Hepatocyte (in vitro differentiated cells): ENCODE measurements at places on chromosomes 2 and 18. TPM values are rescaled to one million over a fixed set of nuclear protein-coding genes. Genes with fewer than 3 reads are reported as not detected.

DNA sequence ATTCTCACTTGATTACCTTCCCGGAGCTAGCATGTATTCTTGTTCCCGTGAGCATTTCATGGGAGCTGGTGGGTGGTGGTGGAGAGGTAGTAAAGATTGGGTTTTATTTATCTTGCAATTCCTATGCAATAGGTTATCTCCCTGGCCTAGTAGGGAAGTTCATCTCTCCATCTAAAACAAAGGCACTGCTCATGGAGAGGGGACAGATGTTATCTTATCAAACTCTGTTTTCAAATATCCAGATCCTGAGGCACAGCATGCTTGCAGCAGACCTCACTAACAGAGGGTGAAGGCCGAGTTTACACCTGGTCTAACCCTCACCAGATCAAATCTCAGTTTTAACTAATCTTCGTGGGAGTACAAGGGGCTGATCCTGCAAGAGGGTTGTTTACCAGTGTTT is 98.9 kb downstream of the CYRIA start:
- H3K27me3 ChIP-seq = no peaks in the 10 kb centered on the region
- no peaks in the 10 kb centered on the region for H3K4me1 ChIP-seq
- H3K36me3 ChIP-seq = no peaks in the 10 kb centered on the region
- DNase-seq = no peak

FANCL gene
- total RNA-seq = 28.7 and 32.7 TPM in 2 replicates

- H3K4me1 ChIP-seq = peaks cover 7% of the 10 kb centered on the region
- no peak for DNase-seq
- H3K36me3 ChIP-seq = no peaks in the 10 kb centered on the region
Observed at GRCh38 chr18:5466256-5466655, 77.5 kb downstream of the EPB41L3 start.

DSC1 gene
- total RNA-seq = 0.30 and 0.56 TPM in 2 replicates

DNA sequence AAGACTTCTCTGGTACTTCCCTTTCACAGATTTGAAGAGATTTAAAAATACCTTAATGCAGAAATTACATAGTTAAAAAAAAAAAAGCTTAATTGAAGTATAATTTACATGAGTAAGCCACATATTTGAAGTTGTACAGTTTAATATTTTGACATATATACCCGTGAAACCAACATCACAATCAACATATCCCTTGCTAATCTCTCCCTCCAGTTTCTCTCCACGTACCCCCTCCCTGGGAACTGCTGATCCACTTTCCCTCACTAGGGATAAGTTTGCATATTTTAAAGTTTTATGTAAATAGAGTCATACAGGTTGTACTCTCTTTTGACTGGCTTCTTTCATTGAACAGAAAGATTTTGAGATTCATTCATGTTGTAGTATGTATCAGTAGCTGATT is 22.4 kb downstream of the EMILIN2 start:
- H3K27ac ChIP-seq = no peak overlapping the region
- no peak for DNase-seq
- H3K36me3 ChIP-seq = no peaks in the 10 kb centered on the region
- H3K27me3 ChIP-seq = no peaks in the 10 kb centered on the region

GRCh38 chr2:17901246-17901645 is 22.8 kb downstream of the KCNS3 start:
- no peak overlapping the region for H3K4me3 ChIP-seq
- H3K27me3 ChIP-seq = no peaks in the 10 kb centered on the region
- no peaks in the 10 kb centered on the region for H3K4me1 ChIP-seq
- no peak overlapping the region for H3K27ac ChIP-seq

GRCh38 chr2:43948370-43948769 is 47.4 kb downstream of the LRPPRC start:
- no peak overlapping the region for H3K4me3 ChIP-seq
- H3K27ac ChIP-seq = no peak overlapping the region
- peaks cover 3% of the 10 kb centered on the region for H3K4me1 ChIP-seq
- H3K36me3 ChIP-seq = no peaks in the 10 kb centered on the region

PPP1CB gene
- total RNA-seq = 250 and 269 TPM in 2 replicates

- H3K4me3 ChIP-seq = peak within 1 kb of the TSS; percentile 70
- H3K36me3 ChIP-seq = no peaks in the 10 kb centered on the region
- peaks cover 94% of the 10 kb centered on the region for H3K27me3 ChIP-seq
- H3K4me1 ChIP-seq = no peaks in the 10 kb centered on the region
Observed at GRCh38 chr2:176106581-176107539, at the start of gene HOXD11. Gene HOXD11, plus strand, starts transcription at chr2:176107280. Its CDS starts 76 bp downstream, at chr2:176107356.

COL6A3 gene
- total RNA-seq = 158 and 250 TPM in 2 replicates

CXCR1 gene
- not detected in 2 replicates for total RNA-seq

DNA sequence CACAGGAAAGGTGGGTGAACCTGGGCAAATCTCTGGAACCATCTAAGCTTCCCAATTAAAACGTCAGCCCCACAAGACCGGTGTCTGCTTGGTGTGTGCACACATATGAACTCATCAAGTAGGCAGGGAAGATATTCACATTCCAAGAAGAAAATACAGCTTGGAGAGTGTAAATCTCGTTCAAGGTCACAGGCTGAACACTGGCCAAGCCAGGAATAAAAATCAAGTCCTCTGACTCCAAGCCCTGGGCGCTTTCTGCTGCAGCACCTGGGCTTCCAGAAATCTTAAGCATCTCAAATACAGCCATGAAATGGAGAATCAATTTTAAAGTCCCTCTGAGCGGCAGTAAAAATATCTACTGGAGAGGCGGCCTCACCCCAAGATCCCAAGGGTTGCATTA is 150.9 kb downstream of the TWIST2 start:
- no peak overlapping the region for H3K4me3 ChIP-seq
- H3K4me1 ChIP-seq = peaks cover 10% of the 10 kb centered on the region
- H3K36me3 ChIP-seq = no peaks in the 10 kb centered on the region

DNA sequence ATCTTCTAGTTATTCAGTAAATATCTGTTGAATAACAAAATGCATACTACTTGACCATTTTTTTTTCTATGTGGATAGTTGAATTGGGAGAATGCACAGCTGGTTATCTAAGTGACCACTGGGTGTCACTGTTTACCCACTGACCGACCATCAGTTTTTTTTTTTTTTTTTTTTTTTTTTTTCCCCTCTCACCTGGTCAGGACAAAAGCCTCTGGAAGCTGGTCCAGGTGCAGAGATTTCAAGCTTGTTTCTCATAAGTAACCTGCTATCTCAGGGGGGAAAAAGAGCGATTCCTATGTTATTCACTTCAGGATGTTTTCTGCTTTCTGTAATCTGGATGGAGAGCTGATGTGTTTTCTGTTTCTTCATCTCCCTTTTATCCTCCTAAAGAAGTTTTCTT is 256.0 kb downstream of the DCDC2C start:
- H3K4me3 ChIP-seq = no peak overlapping the region
- no peaks in the 10 kb centered on the region for H3K4me1 ChIP-seq
- H3K36me3 ChIP-seq = no peaks in the 10 kb centered on the region
- DNase-seq = peak; percentile 61
- no peaks in the 10 kb centered on the region for H3K27me3 ChIP-seq

DNA sequence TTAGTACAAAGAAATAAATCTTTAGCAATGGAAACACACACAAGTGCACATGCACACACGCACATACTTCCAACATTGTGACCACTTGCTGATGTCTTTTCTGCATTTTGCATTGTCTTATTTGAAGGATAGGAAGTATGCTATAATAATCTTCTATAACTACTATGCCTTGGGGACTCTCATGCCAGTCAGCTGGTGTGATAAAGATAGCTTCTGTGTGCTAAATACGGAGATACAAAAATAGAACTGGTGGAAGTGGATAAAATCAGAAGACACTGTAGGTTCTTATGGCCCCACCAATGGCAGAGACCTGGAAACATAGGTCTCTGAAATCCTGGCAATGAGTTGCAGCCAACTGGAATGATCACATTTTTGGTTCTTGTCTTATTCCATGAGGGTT is 31.5 kb upstream of the RASGRP3 start:
- no peak overlapping the region for H3K27ac ChIP-seq
- DNase-seq = no peak
- no peaks in the 10 kb centered on the region for H3K4me1 ChIP-seq
- no peaks in the 10 kb centered on the region for H3K27me3 ChIP-seq
- H3K4me3 ChIP-seq = no peak overlapping the region

ATOH8 gene
- 2.0 and 2.9 TPM in 2 replicates for total RNA-seq

DNA sequence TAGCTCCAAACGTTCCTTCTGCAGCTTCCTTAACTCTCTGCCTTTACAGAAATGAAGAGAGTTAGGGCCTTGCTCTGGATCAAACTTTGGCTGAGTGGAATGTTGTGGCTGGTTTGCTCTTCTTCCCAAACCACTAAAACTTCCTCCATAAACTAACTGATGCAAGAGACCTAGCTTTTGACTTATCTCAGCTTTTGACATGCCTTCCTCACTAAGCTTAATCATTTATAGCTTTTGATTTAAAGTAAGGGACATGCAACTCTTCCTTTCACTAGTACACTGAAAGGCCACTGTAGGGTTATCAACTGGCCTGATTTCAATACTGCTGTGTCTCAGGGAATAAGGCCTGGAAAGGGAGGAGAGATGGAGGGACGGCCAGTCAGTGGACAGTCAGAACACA is 8.3 kb downstream of the PXDN start:
- no peak for DNase-seq
- no peaks in the 10 kb centered on the region for H3K36me3 ChIP-seq
- H3K27me3 ChIP-seq = no peaks in the 10 kb centered on the region
- peaks cover 27% of the 10 kb centered on the region for H3K4me1 ChIP-seq
- H3K4me3 ChIP-seq = no peak overlapping the region

KCNS3 gene
- 4.8 and 5.1 TPM in 2 replicates for total RNA-seq

- H3K4me3 ChIP-seq = no peak overlapping the region
- H3K27ac ChIP-seq = no peak overlapping the region
- peaks cover under 1% of the 10 kb centered on the region for H3K27me3 ChIP-seq
- H3K4me1 ChIP-seq = peaks cover 10% of the 10 kb centered on the region
- H3K36me3 ChIP-seq = no peaks in the 10 kb centered on the region
- DNase-seq = no peak
Observed at GRCh38 chr2:176501617-176502016, 232.4 kb downstream of the MTX2 start.

- no peaks in the 10 kb centered on the region for H3K27me3 ChIP-seq
- no peaks in the 10 kb centered on the region for H3K36me3 ChIP-seq
- no peak overlapping the region for H3K4me3 ChIP-seq
- peaks cover 15% of the 10 kb centered on the region for H3K4me1 ChIP-seq
- DNase-seq = no peak
Observed at GRCh38 chr2:197513915-197514314, 2.0 kb upstream of the MOB4 start.

DNA sequence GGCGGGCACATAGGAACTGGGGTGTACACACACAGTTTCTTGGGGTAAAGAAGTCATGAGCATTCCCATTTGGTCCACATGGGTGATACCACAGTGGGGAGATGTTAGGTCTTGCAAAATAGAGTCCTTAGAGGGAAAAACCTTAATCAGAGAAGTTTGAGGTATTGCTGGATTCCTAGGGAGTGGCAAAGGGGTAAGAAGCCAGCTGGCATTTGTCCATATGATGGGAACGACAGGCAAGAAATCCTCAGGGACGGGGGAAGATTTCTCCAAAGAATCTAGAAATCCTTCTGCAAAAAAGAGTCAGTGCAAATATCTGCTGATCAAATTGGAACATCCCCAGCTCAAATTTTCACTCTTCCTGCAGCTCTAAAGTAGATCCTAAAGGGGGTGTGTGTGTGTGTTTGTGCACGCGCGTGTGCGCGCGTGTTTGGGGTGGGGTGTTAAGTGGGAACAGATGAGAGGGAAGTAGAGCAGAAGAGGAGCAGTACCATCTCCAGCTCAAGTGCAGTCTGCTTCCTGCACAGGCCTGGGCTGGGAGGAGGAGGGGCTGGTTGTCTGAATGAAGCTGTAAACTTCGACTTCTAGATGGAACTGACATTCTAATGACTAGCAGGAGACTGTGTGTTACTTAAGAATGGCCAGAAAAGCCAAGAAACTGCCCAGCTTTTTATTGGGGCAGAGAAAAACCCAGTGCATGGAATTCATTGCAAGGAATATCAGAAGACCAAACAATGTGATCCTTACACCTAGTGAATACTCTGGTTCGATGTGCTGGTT is 168.0 kb downstream of the SPP2 start:
- H3K27ac ChIP-seq = peak overlapping the region; percentile 5
- no peaks in the 10 kb centered on the region for H3K36me3 ChIP-seq
- H3K27me3 ChIP-seq = no peaks in the 10 kb centered on the region
- H3K4me1 ChIP-seq = peaks cover 4% of the 10 kb centered on the region

ST8SIA3 gene
- total RNA-seq = 0.03 and 0.04 TPM in 2 replicates

DNA sequence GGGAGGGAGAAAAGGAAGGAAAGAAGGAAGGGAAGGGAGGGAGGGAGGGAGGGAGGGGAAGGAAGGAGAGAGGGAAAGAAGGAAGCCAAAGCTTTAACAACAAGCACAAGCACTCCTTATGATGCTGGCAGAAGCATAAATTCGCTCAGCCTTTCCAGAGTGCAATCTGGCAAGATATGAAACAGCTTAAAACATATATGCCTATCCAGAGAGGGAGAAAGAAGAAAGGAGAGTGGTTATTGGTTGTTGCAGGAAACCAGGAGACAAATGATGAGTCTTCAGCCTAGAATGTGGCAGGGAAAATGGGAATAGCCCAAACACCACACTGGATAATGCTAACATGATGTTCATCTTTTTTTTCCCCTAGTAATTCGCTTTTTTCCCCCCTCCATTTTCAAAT is 64.0 kb downstream of the STPG4 start:
- no peak overlapping the region for H3K27ac ChIP-seq
- H3K36me3 ChIP-seq = no peaks in the 10 kb centered on the region
- H3K4me3 ChIP-seq = no peak overlapping the region
- peaks cover 20% of the 10 kb centered on the region for H3K4me1 ChIP-seq

DNA sequence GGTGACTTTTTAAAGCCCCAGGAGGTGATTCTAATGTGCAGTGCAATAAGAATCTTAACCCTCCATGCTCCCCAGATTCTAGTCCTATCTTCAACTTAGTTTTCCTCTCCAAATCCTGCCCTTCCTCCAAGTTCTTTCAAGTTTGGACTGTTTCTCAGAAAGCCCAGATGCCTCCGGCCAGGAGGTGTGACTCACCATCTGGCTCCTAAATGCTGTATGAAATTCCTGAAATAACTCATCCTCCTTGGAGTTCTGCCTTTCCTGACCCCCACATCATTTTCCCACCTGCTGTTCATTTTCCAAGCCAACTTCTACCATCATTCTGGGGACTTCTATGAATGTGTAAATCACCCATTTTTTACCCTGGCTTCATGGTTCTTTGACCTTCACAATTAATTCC is 118.2 kb upstream of the NOL4 start:
- no peaks in the 10 kb centered on the region for H3K27me3 ChIP-seq
- H3K4me1 ChIP-seq = no peaks in the 10 kb centered on the region
- H3K27ac ChIP-seq = no peak overlapping the region
- no peak for DNase-seq
- no peaks in the 10 kb centered on the region for H3K36me3 ChIP-seq

DNA sequence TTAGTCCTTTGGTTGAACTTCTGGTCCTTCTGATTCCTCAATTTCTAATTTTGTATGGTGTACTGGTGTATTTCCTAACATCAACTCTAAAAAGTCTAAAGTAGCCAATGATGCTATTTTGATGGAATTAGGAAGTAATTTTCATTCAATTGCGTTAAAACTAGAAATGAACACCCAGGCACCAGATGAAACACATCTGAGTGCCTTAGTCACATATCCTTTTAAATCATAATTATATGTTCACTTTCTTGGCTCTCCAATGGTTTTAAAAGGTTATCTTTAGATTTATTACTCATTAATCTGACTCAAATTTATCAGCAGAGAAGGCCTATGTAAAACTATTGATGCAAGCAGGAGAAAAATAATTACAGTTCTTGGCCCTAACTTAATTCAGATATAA is 119.7 kb downstream of the GAREM1 start:
- peak overlapping the region; percentile 77 for H3K27ac ChIP-seq
- no peak overlapping the region for H3K4me3 ChIP-seq
- no peaks in the 10 kb centered on the region for H3K27me3 ChIP-seq
- no peaks in the 10 kb centered on the region for H3K36me3 ChIP-seq
- DNase-seq = no peak
- H3K4me1 ChIP-seq = peaks cover 25% of the 10 kb centered on the region
